GM06990 (cell line): ENCODE measurements at places on chromosomes 13 and 19.

DNA sequence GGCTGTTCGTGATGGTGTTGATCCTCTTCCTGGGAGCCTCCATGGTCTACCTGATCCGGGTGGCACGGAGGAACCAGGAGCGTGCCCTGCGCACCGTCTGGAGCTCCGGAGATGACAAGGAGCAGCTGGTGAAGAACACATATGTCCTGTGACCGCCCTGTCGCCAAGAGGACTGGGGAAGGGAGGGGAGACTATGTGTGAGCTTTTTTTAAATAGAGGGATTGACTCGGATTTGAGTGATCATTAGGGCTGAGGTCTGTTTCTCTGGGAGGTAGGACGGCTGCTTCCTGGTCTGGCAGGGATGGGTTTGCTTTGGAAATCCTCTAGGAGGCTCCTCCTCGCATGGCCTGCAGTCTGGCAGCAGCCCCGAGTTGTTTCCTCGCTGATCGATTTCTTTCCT is 12.2 kb upstream of the C19orf33 start:
- DNase-seq, result no peak

DNA sequence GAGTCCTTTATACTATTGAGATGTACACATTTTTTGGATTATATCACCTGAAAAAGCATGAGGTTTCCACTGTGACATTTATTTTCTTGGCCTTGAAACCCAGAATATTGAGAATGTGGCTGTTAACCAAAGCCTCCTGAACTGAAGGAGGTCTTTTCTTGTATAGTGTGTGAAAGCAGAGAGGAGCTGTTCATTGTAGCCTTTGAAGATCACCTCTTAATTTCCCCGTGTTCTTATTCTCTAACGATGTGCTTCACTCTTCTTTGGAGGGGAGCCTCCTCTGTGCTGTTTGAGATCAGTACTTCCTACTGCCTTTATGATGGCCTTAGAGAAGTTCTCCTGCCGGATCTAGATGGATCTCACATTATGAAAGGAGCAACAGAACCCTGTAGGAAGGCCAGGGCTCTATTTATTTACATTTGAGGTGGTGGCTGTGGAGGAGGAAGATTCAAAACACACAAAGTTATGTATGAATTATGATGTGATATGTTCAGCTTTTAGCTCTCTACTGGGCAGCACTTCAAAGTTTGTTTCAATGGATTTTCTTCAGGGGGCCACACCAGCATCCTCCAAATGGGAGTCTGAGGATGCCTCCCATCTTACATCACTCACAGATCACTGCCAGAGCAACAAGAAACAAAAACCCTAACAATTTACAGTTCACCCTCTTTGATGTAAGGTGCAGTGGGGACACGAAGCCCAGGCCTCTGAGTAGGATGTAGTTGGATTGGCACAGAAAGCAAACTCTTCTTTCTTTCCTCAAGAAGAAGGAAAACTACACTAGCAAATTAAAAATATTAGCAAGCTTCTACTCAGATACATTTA is 322.3 kb downstream of the DLEU7 start:
- no peak for DNase-seq

- DNase-seq, result no peak
These were observed 3.9 kb upstream of the S1PR2 start for GRCh38 chr19:10235003-10235402.

- peak; percentile 62 for DNase-seq
These were observed 5.1 kb downstream of the JUNB start for GRCh38 chr19:12796146-12797071.

DNA sequence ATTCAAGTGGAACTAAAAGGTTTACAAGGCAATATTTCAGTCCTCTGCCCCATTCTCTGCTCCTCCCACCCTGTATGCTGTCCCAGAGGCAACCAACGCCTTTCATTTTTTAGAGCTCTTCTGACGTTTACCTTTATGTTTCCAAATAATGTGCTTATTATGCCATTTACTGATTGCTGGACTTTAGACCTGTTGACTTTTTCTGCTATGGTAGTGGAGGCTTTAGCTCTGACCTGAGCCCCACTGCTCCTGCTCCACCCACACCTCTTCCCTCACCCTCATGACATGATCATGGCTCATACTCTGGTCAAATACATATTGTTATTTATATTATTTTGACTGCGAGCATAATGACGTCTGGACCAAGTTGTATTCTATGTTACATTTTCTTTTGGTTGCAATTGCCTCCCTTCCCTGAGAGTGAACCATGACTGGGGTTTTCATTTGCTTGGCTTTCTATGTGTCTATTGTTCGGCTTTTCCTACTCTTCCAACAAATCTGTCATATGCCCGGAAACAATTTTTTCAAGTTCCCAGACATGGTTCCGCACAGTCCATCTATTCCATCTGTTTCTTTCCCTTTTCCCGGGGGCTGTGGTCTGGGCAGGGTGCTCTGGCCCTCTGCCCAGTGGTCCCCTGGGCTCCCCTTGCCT is 31.4 kb upstream of the GJB6 start:
- DNase-seq, result no peak

DNA sequence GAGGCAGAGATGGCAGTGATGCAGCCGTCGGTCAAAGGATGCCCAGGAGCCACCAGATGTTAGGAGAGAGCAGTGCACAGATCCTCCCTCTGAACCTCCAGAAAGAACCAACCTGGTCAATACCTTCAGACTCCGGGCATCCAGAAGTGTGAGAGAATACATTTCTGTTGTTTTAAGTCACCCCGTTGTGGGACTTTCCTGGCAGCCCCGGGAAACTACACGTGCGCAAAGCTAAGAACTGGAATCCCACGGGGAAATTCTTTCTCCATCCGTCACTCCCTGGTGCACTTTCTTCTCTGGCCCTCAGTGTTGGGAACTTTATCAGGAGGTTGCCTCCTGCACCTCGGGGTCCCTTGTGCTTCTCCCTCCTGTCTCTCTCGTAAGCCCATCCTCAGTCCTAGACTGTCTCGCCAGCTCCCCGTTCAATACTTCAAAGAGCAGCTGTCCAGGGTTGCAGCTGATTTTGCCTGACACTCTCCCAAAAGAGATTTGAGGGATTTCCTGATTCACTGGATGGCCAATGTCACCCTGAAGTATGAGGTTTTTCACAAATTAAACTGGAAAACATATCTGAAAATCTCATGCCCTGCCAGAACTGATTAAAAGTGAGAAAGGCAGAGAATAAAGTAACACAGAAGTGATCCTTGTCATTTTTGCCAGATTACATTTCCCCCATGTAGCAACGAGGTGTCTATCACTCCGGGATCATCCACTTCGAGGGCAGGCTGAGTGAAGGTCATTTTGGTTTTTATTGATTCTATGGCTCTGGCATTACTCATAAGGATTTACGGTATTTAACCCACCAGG is 136.8 kb downstream of the DCT start:
- DNase-seq, result no peak

DNA sequence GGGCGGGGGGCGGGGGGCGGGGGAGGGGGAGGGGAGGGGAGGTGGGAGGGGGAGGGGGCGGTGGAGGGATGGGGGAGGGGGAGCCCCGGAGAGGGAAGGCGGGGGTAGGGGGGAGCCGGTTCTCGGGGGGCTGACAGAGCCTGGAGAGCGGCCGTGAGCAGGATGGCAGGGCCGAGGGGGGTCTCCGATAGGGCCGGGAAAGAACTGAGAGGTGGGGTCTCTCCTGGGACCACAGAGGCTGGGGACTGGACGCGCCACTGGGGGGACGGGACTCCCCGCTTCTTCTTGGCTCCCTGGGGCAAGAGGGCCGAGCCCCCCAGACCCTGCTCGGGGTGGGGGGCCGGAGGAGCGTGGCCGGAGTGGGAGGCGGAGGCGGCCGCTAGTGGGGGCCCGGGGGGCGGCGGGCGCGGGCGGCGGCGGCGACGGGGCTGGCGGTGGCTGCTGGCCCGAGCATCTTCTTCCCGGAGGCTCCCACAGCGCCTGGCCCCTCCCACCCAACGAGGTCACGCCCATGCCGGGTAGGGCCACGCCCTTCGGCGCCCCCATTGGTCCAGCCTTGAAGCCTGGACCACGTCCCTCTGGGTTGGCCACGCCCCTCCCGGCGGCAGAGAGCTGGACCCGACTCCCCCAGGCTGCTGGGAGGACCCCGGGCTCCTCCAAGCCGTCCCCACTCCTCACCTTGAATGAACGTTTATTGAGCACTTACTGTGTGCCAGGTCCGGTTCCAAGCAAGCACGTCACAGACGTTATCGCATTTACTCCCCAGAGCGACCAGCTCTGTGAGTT is at the start of gene NOVA2:
Gene NOVA2, minus strand, starts transcription at position 313 of the 786 bp plus-strand sequence. CDS start 514 bp downstream, outside the sequence.
- peak; percentile 67 for DNase-seq

- DNase-seq, result no peak
These were observed 35.4 kb downstream of the SLC10A2 start for GRCh38 chr13:103030776-103031175.

DNA sequence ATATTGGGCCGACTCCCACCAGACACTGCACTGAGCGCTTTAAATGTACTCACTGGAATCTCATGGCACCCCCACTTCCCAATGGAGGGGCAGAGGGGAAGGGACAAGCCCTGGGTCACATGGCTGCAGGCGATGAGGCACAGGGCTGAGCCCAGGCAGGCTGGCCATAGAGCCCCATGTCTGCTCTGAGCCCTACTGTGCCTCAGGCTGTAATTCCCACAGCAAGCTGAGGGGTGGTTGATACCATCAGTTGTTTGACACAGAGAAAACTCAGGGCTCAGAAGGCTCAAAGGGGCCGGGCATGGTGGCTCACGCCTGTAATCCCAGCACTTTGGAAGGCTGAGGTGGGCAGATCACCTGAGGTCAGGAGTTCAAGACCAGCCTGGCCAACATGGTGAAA is 25.1 kb downstream of the RFX1 start:
- no peak for DNase-seq

GRCh38 chr19:29596080-29596727 is 9.9 kb upstream of the POP4 start:
- no peak for DNase-seq

DNA sequence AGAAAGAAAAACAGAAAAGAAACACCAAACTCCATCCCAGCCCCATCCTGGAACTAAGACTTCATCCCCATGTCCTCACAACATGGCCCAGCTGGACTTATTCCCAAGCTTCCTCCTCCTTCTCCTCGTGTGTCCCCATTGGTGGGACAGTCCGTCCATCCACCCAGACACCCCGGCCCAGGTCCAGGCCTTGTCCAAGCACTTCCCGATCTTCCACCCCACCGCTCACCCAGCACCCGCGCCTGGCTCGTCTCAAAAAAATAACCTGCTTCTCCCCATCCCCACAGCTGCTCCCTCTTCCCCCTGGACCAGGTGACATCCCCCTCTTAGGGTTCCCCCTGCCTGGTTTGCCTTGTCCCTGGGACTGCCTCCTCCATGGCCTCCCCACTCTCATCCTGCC is 1.4 kb upstream of the FCER2 start:
- DNase-seq, result no peak

- no peak for DNase-seq
These were observed 7.5 kb upstream of the ZNF808 start for GRCh38 chr19:52520013-52520412.

DNA sequence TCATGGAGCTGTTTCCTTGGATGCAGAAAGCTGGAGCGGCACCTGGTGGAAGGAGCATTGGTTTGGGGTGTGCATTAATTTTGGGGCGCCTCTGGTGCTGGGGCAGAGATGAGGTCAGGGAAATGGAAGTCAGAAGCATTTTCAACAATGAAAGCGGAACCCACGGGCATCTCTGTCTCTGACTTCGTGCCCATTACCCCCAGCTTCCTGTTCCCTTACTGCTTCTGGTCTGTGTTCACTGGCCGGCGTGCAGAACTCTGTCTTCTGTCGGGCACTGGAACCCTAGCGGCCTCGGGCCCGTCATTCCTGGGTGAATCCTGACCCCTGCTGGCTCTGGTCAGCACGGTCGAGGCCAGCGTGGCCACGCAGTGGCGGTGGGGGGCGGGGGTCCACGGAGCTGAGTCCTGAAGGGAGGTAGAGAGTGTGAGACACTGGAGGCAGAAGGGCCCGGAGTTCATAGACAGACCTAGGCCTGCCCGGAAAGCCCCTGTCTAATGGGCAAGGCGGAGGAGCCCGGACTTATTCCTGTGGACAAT is 7.9 kb upstream of the LINGO3 start:
- DNase-seq, result no peak

- DNase-seq, result no peak
These were observed 15.7 kb upstream of the OBI1 start for GRCh38 chr13:78674638-78675037.

- no peak for DNase-seq
These were observed 6.7 kb downstream of the REEP6 start for GRCh38 chr19:1497578-1498235.

DNA sequence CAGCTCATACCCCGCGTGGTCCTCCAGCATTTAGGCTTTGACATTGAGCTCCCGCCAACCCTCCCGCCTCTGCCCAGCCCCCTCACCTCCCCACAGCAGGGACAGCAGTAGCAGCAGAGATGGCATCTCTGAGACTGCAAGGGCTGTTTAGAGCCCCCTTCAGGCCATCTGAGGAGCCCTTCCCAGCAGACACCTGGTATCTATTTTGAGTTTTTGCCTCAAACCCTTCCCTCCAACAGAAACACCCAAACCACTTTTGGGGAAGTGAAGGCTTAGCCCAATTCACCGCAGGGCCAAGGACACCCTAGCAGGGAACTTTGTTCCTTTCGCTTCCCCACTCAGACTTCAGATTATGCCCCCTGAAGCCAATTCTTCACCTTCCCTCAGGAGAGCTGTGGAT is 6.3 kb upstream of the ZNF175 start:
- no peak for DNase-seq

GRCh38 chr13:71864094-71864985 is 2.7 kb downstream of the DACH1 start:
- DNase-seq, result no peak

DNA sequence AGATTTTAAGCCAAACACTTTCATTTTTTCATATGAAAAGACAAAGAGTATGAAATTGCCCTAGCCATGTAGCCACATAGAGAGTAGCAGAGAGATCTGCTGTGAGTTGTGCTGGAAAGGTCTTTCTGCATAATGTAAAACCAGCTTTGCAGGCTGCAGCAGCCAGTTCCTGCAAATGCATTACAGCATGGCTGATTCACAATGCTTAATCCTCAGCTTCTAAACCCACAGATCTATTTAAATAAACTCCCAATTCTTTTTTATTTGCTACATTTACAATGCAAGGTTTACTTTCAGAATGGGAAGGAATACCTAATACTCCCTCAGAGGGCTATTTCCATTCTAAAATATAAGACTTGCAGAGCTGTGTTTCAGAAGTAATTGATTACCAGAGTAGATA is 185.6 kb upstream of the STARD13 start:
- DNase-seq, result no peak

DNA sequence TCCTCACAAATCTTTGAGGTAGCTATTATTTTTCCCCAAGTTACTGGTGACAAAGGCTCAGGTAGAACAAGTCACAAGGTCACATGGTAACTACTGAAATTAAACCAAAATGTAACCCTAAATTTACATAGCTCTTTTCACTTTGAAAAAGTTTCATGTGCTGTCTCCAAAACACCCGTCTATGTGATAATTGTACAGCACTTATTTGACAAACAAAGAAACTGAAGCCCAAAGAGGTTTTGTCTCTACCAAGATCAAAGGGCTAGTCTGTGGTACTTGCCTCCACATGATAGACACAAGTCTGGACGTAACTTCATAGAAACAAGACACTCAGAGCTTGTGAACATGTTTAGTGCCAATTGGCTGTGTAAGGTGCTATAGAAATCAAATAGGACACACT is 108.3 kb downstream of the SACS start:
- no peak for DNase-seq

GRCh38 chr13:94946039-94946438 is 233.7 kb upstream of the SOX21 start:
- no peak for DNase-seq
